ENCODE measurements at places on chromosomes 7 and 10.
A peak's percentile ranks its signal among the peaks of the same experiment; 100 is the strongest.

GRCh38 chr10:127406018-127406550, 143.0 kb upstream of the NPS start:
- no peak for DNase-seq

DNA sequence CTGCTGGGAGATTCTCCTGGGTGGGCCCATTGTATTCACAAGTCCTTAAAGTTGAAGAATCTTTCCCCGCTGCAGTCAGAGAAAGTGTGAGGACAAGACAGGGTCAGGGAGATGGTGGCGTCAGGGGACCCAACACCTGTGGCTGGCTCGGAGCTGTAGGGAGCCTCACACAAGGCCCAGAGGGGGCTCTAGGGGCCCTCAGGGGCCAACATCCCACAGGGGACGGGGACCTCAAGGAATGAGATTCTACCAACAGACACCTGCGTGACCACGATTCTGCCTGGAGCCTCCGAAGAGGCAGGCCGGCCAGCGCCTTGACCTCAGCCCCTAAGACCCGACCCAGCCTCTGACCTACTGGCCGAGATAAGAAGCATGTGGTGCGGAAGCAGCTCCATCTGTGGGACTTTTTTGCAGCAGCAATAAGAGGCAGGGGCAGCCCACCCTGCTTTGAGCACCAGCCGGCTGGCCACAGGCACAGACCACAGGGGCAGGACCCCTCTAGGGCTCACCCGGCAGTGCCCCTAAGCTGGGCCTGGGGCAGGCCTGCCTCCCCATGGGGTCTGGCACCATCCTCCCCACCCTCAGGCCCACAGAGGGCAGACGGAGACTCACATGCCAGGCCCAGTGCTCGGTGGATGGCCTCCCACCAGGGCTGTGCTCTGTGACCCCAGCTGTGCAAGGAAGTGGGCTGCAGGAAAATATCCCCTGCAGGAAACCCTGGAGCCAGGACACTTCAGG, 13.2 kb downstream of the RASGEF1A start:
- no peak for DNase-seq

DNA sequence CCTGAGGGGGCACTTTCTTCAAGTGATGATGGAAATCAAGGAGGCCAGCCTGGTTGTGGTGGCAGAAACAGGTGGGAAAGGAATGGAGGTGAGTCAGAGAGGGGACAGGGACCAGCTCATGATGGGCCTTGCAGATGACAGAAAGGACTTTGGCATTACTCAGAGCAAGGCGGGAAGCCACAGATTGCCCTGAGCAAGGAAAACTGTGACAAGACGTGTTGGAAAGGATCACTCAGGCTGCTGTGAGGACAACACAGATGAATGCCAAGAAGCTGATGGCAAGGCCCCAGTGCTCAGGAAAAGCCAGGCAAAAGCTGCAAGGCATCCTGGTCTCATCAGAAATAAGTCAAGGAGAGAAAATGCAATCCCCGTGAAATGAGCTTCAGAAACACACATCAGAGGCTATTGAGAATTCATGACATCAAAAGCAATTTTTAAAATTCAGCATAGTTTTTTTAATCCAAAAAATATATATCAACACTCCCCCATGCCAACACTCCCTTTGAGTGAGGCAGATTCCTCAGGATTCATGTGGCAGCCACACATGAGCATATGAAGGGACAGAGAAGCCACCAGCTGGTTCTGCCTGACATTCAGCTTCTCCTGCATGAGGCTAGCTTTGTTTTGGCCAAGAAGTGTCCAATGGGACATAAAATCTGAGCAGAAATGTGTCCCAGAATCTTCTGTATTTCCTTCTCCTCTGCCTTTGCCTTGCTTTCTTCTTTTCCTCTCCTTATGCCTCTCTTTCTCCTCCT, 244.5 kb upstream of the MYO3A start:
- no peak for DNase-seq

DNA sequence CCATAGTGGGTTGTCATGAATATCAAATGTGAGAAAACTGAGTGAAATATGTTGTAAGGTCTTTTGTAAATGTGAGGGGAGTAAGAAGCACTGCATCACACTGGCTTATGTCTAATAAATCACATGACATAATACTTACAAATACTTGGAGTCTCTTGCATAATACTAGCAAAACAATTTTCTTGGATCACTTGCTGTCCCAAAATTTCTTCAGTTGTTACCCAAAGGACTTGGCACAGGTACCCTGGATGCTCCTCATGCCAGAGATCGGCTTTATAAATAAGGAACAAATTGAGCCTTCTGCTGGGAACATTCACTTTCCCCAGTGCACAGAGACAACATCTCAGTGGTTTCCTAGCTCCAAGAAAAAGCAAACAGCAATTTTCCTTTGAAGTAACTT, 5.0 kb upstream of the LRIT2 start:
- no peak for DNase-seq

- DNase-seq = no peak
These were observed 665.1 kb upstream of the GALNT17 start for GRCh38 chr7:70466725-70467364.

GRCh38 chr7:49790209-49790608, 16.8 kb downstream of the VWC2 start:
- no peak for DNase-seq

DNA sequence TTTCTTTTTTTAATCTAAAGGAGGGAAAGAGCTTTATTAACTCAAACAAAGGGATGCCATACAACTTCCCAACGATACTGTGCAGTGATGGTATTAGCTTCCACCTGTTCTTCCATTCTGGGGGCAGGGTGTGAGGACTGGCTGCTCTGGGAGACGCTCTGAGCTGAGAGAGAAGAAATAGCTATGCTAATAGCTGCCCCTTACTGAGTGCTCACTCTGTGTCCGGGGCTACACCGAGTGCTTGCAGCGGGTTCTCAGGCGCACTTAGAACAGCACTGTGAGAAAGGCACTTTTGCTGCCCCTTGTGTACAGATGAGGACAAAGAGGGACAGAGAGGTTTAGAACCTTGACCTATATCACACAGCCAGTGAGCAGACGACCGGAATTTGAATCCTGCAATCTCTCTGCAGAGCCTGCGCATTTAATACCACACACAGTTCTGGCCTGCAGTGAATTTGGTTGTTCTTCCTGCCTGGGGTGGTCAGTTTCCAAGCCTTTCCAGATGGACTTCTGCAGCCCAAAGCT, 142.2 kb downstream of the PLPP4 start:
- no peak for DNase-seq

GRCh38 chr7:101100858-101101847, 15.9 kb downstream of the TRIM56 start:
- no peak for DNase-seq

DNA sequence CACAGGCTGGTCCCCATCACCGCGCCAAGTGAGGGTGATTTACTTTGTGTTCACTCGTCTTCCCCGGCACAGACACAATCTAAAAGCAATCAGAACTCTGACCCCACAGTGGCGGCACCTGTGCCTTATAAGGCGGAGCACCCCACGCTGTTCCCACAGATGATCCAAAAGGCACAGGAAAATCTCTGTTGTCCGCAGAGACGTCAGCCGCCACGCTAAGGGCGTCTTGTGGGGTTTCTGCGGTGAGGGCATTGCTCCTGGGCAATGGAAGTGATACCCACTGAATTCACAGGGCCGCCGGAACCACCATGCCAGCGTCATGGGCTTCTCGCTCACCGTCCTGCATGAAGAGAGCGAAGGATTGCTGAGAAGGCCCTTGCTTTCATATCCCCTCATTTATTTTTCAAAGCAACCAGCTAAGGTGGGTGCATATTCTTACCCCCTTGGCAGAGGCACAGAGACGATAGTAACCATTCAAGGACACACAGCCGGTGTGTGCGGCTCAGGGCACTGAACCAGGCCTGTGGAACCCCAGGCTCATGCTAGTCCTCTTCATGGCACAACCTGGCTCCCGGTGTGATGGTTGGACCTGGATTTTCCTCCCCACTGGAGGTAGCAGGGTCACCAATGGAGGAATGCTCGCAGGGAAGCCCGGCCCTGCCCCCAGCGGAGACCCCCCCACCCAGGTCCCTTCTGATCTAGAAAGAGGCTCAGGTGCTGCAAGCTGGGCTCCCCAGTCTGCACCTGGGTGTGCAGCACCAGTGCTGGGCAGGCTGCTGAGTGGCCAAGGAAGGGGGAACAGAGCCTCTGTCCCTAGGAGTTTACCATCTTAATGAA, 279.0 kb downstream of the TCERG1L start:
- no peak for DNase-seq

- no peak for DNase-seq
These were observed 80.6 kb downstream of the DGKB start for GRCh38 chr7:14821757-14822480.

- no peak for DNase-seq
These were observed 1024.9 kb downstream of the REEP3 start for GRCh38 chr10:64546073-64546472.

DNA sequence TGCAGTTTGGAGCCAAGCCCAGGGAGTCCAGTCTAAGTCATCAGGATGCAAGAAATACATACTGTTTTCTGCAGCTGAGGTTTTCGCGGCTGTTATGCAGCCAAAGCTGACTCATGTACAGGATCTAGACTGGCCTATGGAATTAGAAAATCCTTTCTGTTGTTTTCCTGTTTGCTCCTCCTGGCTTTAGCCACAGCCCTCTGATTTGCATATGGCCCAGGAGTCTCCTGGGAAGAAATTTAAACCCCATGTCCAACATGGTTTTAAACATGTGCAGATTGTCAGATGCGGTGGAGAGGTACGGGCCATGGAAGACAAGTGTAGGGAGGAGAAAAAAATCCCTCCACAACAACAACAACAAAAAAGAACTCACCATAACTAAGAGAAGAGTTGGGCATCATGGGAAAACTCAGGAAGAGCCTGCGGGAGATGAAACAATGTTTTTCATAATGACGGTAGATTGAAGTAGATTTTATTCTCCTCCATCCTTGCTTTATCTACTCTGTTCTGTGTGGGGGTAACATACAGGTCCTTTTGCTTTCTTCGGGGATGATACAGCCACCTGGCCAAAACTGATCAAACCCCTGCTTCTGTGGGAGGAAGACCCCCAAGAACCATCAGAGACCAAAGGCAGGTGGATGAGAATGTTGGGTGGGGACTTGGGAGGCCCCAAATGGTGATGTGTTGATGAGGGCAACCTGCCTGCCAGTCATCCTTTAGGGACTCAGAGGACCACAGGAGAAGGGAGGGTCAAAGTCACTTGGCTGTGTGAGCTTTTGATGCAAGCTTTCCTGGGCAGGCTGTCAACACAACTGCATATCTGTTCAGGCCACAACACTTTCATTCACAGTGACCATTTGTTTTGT, 29.8 kb upstream of the GNA12 start:
- no peak for DNase-seq

- no peak for DNase-seq
These were observed 38.7 kb upstream of the ARHGAP21 start for GRCh38 chr10:24762161-24762924.

- DNase-seq = no peak
These were observed 95.7 kb downstream of the PKD1L1 start for GRCh38 chr7:47852330-47853245.

DNA sequence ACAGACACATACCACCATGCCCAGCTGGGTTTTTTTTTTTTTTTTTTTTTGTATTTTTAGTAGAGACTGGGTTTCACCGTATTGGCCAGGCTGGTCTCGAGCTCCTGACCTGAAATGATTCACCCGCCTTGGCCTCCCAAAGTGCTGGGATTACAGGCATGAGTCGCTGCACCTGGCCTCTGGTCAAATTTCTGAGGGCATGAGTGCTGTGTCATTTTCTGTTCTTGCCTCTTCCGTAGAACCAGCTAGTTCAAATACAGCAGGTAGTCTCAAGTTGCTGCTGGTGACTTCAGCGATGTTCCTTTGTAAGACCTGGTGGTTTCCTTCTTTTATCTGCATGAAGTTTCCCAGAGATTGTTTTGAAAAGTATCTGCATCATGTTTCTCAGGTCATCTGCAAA, 134.8 kb upstream of the SHH start:
- no peak for DNase-seq

GRCh38 chr10:114304571-114305421, 65.7 kb downstream of the VWA2 start:
- DNase-seq = peak; percentile 19

DNA sequence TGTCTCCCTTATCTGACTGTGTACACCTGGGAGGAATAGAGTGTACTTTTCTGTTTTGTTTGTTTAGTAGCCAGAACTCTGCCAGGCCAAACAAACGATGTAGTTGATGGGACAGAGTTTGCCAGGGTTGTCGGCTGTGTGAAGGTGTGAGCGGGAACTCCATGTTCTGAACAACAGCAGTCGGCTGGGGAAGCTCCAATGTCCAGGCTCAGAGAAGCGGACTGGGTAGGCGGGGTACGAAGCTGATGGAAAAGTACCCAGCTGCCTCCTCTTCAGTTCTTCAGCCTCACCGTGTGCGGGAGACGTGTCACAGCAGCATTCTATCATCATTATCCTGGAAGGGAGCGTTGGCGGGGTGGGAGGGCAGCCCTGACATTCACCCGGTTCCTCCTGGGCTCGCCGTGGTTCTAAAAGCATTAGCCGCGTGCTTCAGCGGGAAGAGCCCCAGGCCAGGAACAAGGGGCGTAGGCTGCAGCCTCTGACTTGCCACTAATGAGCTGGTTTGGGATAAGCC, 52.9 kb downstream of the PFKFB3 start:
- DNase-seq = no peak

DNA sequence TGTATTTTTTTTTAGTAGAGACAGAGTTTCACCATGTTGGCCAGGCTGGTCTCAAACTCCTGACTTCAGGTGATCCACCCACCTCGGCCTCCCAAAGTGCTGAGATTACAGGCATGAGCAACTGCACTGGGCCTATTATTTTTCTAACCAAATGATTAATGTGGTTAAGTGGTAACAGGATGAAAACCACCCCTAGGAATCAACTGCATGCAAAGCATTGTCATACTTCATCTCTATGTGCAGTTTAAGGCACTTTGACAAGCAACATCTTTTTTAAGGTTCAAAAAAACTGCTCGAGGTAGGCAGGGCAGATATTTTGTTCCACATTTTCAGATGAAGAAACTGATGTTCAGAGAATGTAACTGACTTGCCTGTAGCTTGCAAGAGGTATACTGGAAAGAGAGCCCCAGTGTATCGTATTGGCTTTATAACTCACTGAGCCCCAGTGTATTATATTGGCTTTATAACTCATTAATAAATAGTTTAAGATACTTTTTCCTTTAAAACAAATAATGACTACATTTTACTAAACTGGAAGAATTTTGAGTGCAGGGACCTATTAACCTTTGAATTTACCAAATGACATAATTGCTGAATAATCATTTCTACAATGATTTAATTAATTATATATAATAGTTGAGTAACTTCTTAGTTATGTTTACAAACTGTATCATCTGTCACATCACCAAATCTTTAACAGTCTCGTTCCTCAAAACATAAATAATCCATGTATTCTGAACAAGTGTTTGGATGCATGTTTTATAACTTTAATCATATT, 38.1 kb downstream of the RTKN2 start:
- no peak for DNase-seq

GRCh38 chr7:111588065-111588433, 25.8 kb upstream of the IMMP2L start:
- DNase-seq = no peak

GRCh38 chr10:109457302-109457638, 466.0 kb downstream of the XPNPEP1 start:
- DNase-seq = no peak
